ENCODE measurements at places on chromosomes 6 and 20.

DNA sequence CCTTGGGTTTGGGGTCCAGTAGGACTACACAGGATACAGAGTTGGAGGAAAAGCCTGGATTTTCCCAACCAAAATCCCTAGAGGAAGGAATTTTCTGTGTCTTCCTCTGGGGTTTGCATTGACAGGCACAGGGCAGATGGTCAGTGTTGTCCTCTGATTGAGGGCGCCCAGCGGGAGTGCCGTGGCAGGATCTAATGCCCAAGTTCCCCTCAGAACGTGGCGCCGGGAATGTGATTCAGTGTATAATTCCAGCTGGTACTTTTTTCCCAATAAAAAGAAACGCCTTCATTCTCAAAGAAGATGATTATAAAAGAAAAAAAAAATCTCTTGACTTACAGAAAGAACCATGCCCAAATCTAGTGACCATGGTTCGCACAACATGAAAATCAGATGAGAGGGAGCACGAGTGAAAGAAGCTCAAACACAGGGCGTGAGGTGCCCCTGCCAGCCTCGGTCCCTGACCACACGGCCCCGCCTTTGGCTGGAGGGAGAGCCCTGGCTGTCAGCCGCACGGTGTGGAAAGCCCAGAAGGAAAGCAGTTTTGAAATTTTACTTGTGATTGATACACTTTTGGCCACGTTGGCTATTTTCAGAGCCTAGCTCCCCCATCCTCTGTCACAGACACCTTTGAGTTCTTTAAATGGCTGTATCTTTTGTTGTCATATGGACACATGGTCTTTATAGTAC, 31.6 kb downstream of the VEGFA start:
- no peak for DNase-seq

DNA sequence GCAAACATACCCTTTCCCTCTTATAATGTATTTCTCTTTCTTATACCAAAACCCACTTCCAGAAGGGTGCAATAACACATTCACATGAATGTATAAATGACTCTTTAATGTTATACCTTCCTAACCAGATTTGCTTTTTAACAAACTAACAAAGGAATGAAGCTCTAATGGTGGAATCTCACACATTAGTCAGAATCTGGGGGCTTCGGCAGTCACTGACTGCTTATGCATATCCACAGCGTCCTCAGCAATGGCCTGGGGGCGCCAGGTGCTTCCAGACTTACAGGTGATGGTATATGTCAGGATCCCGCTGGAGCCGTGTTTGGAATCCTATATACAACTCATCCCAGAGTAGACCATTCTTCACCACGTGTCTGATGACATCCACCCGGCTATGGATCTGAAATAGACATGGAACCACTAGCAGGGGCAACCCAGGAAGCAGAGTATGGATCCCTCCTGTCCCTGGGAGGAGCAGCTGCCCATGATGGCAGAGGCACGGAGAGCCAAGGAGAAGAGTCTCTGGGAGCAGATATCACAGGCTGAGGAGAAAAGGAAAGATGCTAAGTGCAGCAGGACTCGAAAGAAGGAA, 150.8 kb upstream of the RIPOR2 start:
- no peak for DNase-seq

DNA sequence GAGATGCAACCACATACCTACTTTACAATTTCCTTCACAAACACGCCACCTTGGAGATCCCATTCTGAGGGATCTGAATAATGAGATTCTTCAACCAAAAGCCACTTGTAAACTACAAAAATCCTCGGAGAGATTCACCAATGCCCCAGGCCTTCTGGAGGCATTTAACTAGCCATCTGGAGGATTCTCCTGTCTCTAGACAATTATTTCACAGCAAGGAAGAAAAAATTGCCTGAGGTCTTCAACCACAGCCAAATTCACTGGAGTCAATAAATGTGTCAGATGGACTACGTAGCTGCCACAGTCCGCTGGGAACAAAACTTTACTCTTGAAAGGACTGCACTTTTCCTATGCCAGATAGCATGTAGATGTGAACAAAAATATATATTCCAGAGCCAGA, 19.0 kb upstream of the DCDC2 start:
- no peak for DNase-seq

- no peak for DNase-seq
These were observed 97.5 kb upstream of the RPS6KA2 start for GRCh38 chr6:166724576-166724975.

DNA sequence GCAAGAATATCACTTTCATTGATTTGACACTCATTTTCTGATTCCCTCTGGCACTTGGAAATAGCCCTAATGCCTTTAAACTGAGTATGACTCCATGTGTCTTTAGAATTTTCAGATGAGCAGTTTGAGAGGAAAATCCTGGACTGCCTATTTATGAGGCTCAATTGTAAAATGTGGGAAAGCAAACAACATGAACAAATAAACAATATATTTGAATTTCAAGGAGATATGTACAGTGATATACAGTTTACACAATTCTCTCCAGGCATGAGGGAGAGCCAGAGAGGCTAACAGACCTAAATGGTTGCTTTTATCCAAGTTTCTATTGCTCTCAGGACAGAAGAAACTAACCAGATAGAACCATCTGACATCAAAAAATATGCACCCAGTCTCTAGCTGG, 748.2 kb upstream of the NRSN1 start:
- no peak for DNase-seq

DNA sequence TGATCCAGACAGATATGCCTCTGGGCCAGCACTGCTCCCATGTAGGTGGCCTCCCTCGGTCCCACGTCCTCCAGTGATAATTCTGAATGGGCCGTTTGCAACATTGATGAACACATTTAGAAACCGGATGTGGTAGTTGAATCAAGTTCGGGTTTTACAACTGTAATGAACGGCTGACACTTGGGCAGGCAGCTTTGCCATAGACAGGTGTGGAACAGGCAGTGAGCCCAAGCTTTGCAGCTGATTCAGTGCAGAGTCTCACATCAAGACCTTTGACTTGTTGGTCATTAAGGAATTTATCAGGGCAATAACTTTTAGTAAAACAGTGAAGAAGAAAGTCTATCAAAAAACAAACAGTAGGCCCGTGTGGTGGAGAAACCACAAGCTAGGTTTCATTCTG, 466.6 kb upstream of the AGPAT4 start:
- no peak for DNase-seq

- no peak for DNase-seq
These were observed 71.4 kb downstream of the SOBP start for GRCh38 chr6:107561306-107561705.

- no peak for DNase-seq
These were observed 9.8 kb downstream of the NRSN2 start for GRCh38 chr20:356745-357144.

- no peak for DNase-seq
These were observed 175.3 kb upstream of the CST7 start for GRCh38 chr20:24773751-24774201.

- no peak for DNase-seq
These were observed 48.2 kb upstream of the RALY start for GRCh38 chr20:33945391-33946081.

DNA sequence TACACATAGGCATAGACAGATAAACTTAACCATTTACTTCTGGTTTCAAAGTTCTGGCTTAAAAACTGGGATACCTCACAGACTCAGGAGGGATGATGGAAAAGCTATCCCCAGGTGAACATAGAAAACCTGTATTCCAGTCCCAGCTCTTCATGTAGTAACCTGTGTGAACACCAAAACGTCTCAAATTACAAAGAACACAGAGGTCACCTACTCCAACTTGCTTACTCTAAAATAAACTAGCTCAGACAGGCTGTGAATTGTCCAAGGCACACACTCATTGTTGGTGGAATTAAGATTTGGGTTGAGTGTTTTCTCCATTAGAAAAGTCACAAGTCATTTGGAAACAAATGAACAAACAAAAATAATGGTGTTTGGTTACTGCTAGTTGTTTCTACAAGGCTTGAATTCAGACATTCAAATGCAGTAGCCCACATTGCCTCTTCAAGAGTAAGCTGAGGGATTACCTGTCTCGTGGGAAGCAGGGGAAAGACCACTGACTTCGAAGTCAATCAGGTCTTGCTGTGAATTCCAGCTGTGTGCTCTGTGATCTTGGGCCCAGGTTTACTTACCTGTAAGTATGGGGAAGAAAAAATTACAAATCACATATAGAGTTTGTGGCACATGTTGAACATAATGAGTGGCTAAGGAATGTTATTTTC, 48.2 kb upstream of the LRRC1 start:
- DNase-seq: no peak

- DNase-seq: no peak
These were observed 25.3 kb downstream of the RIPOR2 start for GRCh38 chr6:24910331-24910960.

- DNase-seq: no peak
These were observed 1426.6 kb downstream of the GRIK2 start for GRCh38 chr6:102820098-102820497.

DNA sequence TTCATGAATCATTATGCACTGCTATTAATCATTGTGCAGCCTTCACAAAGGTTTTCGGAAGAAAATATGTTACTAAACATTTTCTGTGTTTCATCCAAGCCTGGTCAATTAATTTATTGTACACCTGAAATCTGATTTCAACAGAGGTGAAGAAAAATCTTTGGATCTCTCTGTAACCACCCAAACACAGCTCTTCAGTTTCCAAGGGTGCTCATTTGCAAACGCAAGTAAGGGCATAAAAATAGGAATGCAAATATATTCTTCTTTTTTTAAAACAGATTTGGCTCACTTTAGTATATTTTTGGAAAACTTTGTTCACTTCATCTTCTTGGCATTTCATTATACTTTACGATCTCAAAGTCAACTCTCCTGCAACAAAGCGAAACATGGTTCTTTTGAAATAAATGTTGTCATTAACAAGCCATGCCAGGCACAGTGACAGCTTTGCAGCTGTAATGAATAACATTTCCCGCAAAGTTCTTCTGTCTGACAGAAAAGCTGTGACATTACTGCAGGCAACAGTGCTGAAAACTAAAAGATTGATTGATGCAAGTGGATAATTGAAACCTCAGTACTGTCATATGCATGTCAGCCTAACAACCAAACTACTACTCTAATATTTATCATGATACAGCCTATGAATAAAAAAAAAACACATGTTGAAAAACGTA, 348.3 kb downstream of the FRK start:
- no peak for DNase-seq

- DNase-seq: no peak
These were observed 39.2 kb downstream of the PSMG4 start for GRCh38 chr6:3297909-3298308.

DNA sequence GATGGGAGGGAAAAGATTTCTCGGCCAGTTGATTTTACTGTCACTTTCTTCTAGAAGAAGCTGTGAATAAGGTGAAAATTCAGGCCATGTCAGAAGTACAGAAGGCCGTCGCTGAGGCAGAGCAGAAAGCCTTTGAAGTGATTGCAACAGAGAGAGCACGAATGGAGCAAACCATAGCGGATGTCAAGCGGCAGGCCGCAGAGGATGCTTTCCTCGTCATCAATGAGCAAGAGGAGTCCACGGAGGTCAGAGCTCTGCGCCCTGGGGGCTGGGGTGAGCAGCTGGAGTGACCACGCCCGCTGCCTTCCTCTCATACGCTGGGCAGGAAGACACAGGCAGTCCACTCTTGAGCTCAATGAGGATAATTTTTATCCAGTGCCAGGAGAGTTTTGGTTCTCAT, 21.8 kb upstream of the C20orf144 start:
- no peak for DNase-seq

DNA sequence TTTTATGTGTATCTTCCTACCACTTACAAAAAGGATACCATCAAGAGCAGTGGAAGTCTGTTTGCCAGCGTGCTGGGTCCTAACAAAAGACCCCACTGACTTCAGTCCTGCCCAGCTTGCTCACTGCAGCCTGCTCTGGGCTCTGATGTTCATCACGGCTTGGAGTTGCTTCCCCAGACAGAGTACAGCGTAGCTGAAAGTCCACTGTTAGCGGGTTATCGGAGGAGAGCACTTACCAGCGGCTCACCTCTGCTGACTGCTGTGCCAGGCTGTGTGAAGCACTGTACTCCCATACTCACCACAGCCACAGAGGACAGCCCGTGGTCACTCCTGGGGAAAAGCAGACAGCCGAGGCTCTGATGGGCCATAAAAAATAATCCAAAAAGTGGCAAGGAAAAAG, 40.2 kb downstream of the CTCFL start:
- no peak for DNase-seq

DNA sequence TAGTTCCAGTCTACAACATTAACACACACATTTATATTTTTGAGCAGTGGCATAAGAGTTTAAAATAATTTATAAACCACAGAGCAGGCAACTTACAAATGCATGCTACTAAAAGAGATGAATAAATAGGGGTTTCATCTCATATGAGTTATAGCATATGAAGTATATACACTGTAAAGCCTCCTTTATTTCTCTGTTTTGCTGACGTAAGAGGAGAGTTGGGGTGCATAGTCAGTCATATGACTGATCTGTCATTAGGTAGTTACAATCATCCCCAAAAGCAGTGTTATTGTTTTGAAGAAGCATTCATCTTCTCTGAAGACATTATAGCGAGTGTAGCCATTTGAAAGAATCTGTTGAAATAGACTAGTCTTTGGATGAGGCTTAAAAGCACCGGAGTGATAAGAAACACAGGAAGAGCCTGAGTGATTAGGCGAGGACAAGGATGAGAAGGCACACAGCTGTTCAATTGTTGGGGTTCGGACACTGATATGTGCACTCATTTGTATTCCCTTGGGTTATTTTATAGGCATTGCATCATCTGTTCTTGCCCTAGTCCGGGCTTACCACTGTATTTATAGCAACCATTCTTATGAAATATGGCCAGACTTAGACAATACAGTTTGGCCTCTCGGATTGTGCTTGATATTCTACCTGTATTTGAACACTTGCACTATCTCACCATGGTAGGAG, 325.7 kb downstream of the SAMD5 start:
- DNase-seq: no peak

GRCh38 chr6:246352-246751, 45.9 kb upstream of the DUSP22 start:
- DNase-seq: no peak

DNA sequence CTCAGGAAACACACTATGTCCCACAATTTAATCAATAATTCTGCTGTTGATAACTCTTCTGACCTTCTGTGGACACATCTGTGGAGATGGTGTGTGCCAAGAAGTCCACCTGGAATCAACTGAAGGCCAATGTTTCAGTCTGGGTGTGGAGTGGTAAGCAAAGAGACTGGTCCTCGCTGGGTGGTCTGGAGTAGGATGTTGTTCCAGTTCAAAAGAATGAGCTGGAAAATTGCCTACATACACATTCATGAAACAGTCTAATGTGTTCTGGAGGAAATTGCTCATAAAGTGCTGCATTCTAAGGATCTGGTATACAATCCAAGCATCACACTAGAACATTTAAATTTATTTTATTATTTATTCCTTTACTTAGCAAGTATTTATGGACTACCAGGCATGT, 33.9 kb upstream of the TBX18 start:
- no peak for DNase-seq

- DNase-seq: no peak
These were observed 58.9 kb upstream of the IFNGR1 start for GRCh38 chr6:137277971-137278637.

DNA sequence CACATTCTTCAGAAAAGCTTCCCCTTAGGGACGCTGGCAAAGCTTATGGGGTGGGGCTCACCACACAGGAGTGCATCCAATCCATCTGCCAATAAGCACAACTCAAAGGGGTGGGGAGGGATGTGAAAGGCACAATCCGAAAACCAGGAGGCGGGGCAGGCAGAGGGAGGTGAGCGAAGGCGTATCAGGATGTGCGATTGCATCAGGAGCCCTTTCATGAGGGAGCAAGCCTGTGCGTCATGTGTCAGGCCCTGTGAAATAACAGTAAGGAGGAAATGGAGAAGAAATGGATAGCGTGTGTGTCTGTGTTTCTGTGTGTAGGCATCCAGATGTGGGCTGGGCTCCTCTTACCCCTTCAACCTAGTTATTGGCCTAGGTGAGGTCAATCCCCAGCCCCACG, 382.4 kb upstream of the CDH4 start:
- no peak for DNase-seq
